ENCODE measurements at places on chromosomes 12 and 14. TPM values are rescaled to one million over a fixed set of nuclear protein-coding genes. Genes with fewer than 3 reads are reported as not detected.

- H3K4me3 ChIP-seq = no peak overlapping the region
- H3K36me3 ChIP-seq = no peaks in the 10 kb centered on the region
- no peak overlapping the region for H3K27ac ChIP-seq
- H3K4me1 ChIP-seq = no peaks in the 10 kb centered on the region
These were observed 1562.4 kb downstream of the AACS start for GRCh38 chr12:126627596-126627995.

GRCh38 chr12:132610866-132611602 is 652 bp upstream of the LRCOL1 start:
- H3K27me3 ChIP-seq = peaks cover 33% of the 10 kb centered on the region
- H3K4me3 ChIP-seq = no peak overlapping the region
- no peak for DNase-seq
- no peaks in the 10 kb centered on the region for H3K4me1 ChIP-seq

- no peaks in the 10 kb centered on the region for H3K4me1 ChIP-seq
- H3K4me3 ChIP-seq = peak within 1 kb of the TSS; percentile 22
- no peak within 1 kb of the TSS for H3K27ac ChIP-seq
These were observed at the start of gene TESPA1 for GRCh38 chr12:54984658-54985376. TESPA1 (minus strand) TSS chr12:54984762; CDS start chr12:54974562, 10,200 bp downstream.

GRCh38 chr14:104246401-104247335 is 108.3 kb downstream of the KIF26A start:
- no peak overlapping the region for H3K27ac ChIP-seq
- no peaks in the 10 kb centered on the region for H3K4me1 ChIP-seq
- H3K4me3 ChIP-seq = no peak overlapping the region

GRCh38 chr14:96663076-96663475 is 134.1 kb upstream of the VRK1 start:
- H3K4me3 ChIP-seq = no peak overlapping the region
- no peak overlapping the region for H3K27ac ChIP-seq
- no peak for DNase-seq
- peaks cover 12% of the 10 kb centered on the region for H3K27me3 ChIP-seq
- H3K36me3 ChIP-seq = no peaks in the 10 kb centered on the region
- no peaks in the 10 kb centered on the region for H3K4me1 ChIP-seq

- H3K4me1 ChIP-seq = no peaks in the 10 kb centered on the region
- DNase-seq = no peak
- H3K27ac ChIP-seq = no peak overlapping the region
- H3K27me3 ChIP-seq = no peaks in the 10 kb centered on the region
- no peak overlapping the region for H3K4me3 ChIP-seq
These were observed 167.1 kb downstream of the APAF1 start for GRCh38 chr12:98812225-98812624.

- peaks cover 39% of the 10 kb centered on the region for H3K36me3 ChIP-seq
- H3K4me3 ChIP-seq = no peak overlapping the region
- no peak for DNase-seq
These were observed 32.3 kb downstream of the NRDE2 start for GRCh38 chr14:90299408-90299807.

DNA sequence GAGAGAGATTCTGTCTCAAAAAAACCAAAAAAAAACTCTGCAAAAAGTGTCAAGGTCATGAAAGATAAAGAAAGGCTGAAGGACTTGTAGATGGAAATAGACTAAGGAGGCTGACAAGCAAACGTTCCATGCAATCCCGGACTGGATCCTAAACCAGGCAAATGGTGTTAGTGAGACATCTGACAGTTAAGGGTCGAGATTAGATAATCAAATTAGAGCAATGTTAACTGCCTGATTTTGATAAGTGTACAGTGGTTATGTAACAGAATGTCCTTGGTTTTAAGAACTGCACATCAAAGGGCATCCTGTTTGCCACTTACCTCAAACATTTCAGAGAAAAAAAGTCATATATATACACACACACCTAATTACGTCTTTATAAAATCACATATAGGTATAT is 3.5 kb upstream of the RAN start:
- H3K36me3 ChIP-seq = peaks cover 3% of the 10 kb centered on the region
- no peak overlapping the region for H3K27ac ChIP-seq
- H3K4me1 ChIP-seq = peaks cover 7% of the 10 kb centered on the region
- no peak for DNase-seq
- no peak overlapping the region for H3K4me3 ChIP-seq
- no peaks in the 10 kb centered on the region for H3K27me3 ChIP-seq

DNA sequence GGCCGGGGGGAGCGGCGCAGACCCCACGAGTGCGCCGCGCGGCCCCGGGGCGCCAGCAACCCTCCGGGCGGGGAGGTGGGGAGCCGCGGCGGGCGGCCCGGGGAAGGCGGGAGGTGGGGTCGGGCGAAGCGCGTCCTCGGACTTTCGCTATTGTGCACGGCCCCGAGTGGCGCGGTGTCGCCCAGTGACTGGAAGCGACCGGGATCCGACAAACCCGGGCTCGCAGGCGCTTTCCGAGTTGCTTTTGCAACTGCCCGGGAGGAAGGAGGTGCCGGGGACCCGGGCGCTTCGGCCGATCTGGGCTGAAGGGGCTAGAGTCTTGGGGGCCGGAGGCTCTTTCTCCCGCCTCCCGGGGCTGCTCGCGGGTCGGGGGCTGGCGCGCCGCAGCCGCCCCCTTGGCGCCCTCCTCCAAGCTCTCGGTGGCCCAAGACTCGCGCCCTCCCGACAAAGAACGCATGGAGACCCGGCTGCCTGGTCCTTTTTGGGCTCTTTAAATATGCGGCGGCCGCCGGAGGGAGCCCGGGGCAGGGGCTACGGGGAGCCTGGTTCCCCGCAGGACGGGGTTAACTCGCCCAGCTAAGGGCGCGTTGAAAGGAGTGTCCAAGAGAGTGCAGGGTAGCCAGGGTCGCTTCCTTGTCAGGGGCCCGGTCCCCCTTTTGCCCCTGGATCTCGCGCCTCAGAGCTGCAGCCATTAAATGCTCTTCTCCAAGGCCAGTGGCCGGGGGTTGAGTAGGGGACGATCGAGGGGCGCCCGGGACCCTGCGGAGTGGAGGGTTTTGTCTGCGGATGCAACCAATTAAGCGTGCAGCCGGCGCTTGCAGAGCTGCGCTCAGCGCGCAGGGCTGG is 1.4 kb downstream of the HMGA2 start:
- peak; percentile 65 for DNase-seq
- peaks cover 17% of the 10 kb centered on the region for H3K4me1 ChIP-seq

GRCh38 chr12:130924966-130925665 is 28.6 kb upstream of the ADGRD1 start:
- peak overlapping the region; percentile 28 for H3K27ac ChIP-seq
- no peak for DNase-seq
- H3K4me1 ChIP-seq = peaks cover 12% of the 10 kb centered on the region
- H3K27me3 ChIP-seq = no peaks in the 10 kb centered on the region
- H3K4me3 ChIP-seq = no peak overlapping the region

- H3K4me3 ChIP-seq = no peak overlapping the region
- no peaks in the 10 kb centered on the region for H3K36me3 ChIP-seq
- DNase-seq = no peak
- H3K4me1 ChIP-seq = no peaks in the 10 kb centered on the region
These were observed 17.0 kb downstream of the SIX1 start for GRCh38 chr14:60632257-60632656.

GRCh38 chr12:102977945-102978706 is 20.7 kb downstream of the ASCL1 start:
- H3K36me3 ChIP-seq = no peaks in the 10 kb centered on the region
- no peak for DNase-seq
- H3K27me3 ChIP-seq = no peaks in the 10 kb centered on the region
- no peak overlapping the region for H3K27ac ChIP-seq
- H3K4me3 ChIP-seq = no peak overlapping the region

- no peaks in the 10 kb centered on the region for H3K4me1 ChIP-seq
- no peaks in the 10 kb centered on the region for H3K27me3 ChIP-seq
- no peak for DNase-seq
- no peaks in the 10 kb centered on the region for H3K36me3 ChIP-seq
These were observed 98.6 kb downstream of the NT5DC3 start for GRCh38 chr12:103742349-103742932.

Gene PLEK2
- 2.5 TPM for total RNA-seq

Gene GPR137C
- total RNA-seq = 1.5 TPM

Gene CLEC6A
- 2.0 TPM for total RNA-seq

Gene PTPRO
- 10.6 TPM for total RNA-seq

Gene TSPAN19
- not detected for total RNA-seq
